Head of caudate nucleus (tissue), 42 donors: ENCODE measurements at places on chromosomes 13 and 19.
A peak's percentile ranks its signal among the peaks of the same experiment; 100 is the strongest.

- no peak for DNase-seq
Observed at GRCh38 chr19:2254064-2254872, 1.9 kb downstream of the JSRP1 start.

DNA sequence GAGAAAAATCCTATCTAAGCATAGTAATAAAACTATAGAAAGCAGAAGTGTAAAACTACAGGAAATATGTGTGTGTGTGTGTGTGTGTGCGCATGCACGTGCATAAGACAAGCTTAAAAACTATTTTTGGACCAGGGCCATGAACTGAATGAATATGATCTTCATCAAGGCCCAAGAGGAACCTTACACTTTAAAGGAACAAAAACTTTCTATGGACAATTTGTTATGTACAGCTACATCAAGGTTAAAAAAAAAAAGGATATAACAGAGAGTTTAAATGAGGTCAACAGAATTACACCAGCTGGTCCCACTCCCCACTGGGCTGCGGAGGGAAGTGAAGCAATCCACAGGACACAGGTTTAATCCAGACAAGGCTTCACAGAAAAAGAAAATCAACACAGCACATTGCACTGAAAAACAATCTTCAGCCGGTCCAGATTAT, 151.1 kb downstream of the LHFPL6 start:
- DNase-seq, result no peak

DNA sequence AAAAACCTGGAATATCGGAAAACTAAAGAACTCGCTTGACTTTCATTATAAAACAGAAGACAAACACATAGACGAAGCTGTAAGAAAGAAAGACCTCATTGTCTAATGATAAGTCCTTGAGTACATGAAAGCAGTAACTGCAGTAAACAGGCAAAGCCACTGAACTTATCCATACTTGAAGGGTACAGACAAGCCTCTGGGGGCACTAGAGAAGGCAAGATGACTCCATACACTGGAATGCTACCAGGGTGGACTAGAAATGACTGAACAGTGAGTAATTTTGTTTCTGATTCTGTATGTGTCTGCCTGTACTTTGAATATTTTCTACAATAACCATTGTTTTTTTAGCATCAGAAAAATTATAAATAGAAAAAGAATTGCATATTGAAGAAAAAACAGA, 507.9 kb downstream of the UQCRFS1 start:
- DNase-seq, result no peak

DNA sequence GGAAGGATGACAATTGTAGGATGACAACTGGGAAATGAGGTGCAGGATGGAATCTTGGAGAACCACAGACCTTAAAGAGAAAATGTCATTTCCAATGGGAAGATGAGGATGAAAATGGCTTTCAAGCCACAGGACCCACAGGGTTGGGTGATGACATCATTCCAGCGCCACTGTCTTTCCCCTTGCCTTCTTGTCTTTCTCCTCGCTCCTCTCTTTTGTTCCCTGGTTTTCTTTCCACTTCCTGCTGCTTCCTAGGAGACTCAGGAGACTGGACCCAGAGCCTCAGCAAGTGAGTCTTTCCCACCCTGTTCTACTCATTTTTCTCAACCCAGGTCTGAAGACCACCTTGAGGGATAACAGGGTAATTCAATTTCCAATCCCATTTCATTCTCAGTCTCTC, 548.8 kb downstream of the FGF9 start:
- no peak for DNase-seq

GRCh38 chr13:84607261-84608013, 725.2 kb upstream of the SLITRK1 start:
- no peak for DNase-seq

- no peak for DNase-seq
Observed at GRCh38 chr13:18971576-18972219, 209.9 kb downstream of the TUBA3C start.

DNA sequence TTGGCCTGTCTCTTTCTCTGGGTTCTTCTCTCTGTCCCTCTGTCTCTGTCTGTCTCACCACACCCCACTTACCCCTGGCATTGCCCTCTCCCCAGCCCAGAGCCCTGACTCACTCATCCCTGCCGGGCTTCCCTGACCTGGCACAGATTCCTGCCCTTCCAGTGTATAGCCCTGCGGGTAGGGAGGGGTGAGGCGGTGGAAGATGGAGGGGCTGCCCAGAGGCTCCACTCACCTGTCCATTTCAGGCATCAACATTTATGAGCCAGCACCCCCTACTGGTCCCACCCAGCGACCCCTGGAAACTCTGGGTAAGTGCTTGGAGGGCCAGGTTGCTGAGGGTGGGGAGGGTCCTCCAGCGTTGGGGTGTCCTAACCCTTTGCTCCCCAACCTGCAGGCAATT, 1.0 kb downstream of the NCCRP1 start:
- no peak for DNase-seq

DNA sequence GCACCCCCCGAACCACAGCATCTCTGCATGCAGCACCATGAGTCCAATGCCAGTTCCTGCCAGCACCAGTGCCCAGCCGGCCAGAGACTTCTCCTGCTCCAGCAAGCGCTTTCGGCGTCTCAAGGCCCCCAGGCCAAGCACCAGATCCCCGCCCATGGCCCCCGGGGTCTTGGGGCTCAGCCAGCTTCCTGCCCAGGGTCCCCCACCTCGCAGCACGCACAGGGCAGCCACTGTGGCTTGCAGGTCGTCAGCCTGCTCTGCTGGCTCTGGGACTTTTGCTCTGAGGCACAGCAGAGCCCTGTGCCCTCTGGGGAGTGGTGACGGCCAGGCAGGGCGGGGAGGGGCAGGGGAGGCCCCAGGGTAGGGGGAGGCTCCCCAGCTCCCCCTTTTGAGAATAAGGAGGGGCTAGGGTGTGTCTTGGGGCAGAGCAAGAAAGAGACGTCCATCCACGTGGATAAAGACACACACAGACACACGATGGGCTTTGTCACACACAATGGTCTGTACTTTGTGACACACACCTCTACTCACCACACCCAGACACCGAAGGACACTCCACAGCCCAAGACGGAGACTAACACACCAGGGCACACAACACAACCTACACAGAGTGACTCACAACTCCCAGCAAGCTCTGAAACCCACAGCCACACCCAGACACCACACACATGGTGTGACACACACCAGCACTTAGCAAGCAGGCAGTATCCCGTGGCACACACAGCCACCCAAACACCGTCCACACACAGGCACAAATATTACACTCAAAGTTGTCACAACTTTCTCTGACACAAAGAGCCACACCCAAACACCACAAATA, at the start of gene KCNN4:
KCNN4 (minus strand) TSS at position 268 of the 820 bp plus-strand sequence; CDS start at position 156, 112 bp downstream.
- peak; percentile 25 for DNase-seq

GRCh38 chr13:46679369-46680120, 117.4 kb downstream of the ESD start:
- no peak for DNase-seq

GRCh38 chr19:7482584-7483439, 6.0 kb downstream of the PEX11G start:
- DNase-seq, result no peak

DNA sequence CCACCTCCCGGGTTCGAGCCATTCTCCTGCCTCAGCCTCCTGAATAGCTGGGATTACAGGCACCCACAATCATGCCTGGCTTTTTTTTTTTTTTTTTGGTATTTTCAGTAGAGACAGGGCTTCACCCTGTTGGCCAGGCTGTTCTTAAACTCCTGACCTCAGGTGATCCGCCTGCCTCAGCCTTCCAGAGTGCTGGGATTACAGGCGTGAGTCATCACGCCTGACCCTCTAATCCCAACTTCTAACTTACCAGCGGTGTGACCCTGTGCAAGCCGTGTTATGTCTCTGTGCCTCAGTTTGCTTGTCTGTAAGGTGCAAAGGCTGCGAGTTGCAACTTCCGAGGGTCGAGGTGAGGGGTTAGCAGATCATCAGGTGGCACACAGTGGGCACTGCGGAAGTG, 17.3 kb downstream of the ZSWIM4 start:
- DNase-seq, result no peak

DNA sequence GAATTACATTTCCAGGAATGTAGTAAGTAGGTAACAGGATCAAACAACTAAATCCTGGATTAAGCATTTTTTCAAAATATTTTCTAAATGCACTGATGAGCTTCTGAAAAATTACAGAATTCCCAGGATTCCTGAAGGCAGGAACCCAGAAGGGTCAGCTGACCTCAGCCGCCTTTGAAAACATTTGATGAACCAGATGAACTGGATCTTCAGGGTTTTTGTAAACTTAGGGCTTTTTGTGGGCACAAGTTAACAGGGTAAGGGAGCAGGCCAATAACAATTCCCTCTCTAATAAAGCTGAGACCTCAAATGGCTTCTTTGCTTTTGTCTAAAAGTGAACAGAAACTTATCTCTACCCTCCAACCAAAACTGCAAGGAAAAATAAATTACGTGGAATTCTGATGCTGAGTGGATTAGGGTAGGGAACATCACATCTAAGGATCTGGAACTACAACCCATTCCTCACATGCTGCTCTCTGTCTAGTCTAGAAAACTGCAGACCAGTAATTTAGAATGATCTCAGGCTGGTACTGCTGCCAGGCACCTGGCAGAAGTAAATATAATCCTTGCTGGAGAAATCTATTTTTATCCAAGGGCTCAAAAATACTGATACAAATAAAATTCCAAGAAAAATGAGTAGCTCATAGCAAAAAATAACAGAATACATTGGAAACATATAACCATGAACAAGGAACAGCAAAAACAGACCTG, 48.2 kb upstream of the N4BP2L1 start:
- no peak for DNase-seq
